Adipose tissue (tissue), 3 donors: ENCODE measurements at places on chromosomes 3 and 15. TPM values are rescaled to one million over a fixed set of nuclear protein-coding genes. Genes with fewer than 3 reads are reported as not detected.

The WDR93 gene
- polyA plus RNA-seq = 0.92 TPM

The PML gene
- 10.5 TPM for polyA plus RNA-seq

The SNUPN gene
- 35.7 TPM for polyA plus RNA-seq

The TRH gene
- 0.18 TPM for polyA plus RNA-seq

The IL20RB gene
- polyA plus RNA-seq = 1.2 TPM

The GP5 gene
- polyA plus RNA-seq = not detected

The KCNAB1 gene
- 6.7 TPM for polyA plus RNA-seq

The SLC28A2 gene
- not detected for polyA plus RNA-seq

The SOX14 gene
- polyA plus RNA-seq = not detected

The IL5RA gene
- 0.05 TPM for polyA plus RNA-seq

The ATP13A5 gene
- polyA plus RNA-seq = 0.05 TPM

The GRM2 gene
- polyA plus RNA-seq = 0.21 TPM
